ENCODE measurements at places on chromosomes 16 and 17.

DNA sequence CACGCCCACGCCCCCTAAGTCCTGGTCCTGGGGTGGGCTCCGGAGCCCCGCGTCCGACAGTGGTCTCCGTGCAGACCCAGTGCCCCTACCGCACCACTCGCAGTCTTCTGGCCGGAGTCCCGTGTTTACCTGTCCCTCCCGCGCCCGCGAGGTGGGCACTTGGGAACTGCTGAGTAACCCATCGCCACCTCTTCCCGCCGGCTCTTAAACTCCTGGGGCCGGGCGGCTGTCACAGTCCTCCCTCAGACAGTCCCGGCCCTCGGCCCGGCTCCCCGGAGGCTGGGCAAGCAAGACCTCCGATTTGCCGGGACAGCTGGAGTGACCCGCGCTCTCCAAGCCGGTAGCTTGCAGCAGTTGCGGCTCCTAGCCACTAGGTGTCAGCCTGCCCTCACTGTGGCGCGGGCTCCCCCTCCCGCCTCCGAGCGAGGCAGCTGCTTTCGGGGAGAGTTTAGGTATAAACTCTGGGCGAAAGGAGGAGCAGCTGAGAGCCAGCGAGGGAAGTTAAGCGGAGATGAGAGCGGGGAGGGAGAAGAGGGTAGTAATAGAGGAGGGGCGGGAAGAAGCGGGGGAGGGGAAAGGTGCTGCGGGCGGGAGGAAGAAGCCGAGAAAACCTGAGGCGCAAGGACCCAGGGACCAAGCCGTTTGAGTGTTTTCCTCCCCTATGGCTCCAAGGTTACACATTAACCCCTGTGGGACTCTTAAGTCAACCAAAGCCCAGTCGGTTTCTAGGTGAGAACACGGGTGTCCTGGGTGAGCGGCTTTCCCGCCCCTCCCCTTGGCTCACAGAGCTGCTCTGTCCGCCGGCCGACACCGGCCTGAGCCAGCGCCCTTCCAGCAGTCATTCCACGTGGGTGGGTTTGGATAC is 826 bp upstream of the TLCD1 start:
- DNase-seq = peak; percentile 90

DNA sequence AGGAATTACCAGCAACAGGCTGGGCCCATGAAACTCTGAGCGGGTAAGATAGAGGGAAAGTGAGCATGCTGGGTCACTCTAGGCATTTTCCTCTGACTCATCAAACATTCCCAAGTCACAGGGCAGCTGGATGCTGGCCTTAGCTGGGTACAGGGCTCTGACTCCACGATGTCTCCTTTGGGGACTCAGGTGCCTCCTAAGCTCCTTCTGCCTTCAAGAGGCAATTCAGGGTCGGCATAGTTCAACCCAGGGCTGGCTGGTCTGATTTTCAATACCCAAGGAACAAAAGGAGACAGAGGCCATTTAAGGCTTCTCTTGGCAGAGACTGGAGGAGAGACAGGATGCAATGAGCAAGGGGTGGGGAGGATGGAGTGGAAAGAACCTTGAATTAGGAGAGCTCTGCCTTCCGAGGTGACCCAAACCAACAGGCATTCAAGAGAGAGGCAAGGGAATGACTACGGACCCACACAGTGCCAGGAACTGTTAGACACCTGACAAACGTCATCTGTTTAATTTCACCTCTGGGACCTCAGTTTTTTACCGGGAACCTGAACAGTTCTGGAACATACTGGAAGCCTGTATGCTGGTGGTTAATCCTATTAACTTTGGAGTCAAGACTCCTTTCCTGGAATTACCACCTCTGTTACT is 910 bp downstream of the WBP2 start:
- DNase-seq = no peak

DNA sequence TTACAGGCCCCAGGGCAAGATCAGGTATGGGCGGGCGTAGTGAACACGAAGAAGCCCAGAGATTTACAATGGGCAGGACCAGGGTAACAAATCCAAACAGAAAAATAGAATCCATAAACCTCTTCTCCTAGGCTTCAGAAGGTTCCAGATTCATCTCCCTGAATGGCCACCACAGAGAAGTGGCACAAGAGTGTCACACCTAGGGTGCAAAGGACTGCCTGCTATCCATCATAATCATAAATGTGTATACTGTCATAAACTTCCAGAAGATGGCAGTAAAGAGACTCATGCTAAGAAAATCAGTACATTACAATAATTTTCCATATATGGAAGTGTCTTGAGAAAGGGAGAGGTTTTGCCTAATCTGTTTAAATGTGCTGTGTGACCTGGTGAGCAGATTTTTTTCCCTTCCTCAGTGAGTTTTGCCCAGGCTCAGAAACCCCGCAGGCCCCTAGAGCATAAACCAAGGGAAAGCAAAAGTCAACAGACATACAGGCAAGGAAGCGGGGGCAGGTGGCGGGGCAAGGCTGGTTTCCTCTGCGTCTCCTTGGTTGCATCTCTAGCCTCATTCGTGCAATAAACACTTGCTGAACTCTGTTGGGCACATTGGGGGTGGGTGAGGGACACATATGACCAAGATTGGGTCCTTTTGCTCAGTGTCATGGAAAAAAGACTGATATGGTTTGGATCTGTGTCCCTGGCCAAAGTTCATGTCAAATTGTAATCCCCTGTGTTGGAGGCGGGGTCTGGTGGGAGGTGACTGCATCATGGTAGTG is 92.0 kb upstream of the CDH5 start:
- no peak for DNase-seq

- peak; percentile 51 for DNase-seq
Measured at GRCh38 chr17:39231091-39231561, 5.4 kb upstream of the STAC2 start.

GRCh38 chr16:67530013-67530939 is 1.6 kb downstream of the RIPOR1 start:
- DNase-seq = no peak
